ENCODE measurements at places on chromosomes 1 and 21.

DNA sequence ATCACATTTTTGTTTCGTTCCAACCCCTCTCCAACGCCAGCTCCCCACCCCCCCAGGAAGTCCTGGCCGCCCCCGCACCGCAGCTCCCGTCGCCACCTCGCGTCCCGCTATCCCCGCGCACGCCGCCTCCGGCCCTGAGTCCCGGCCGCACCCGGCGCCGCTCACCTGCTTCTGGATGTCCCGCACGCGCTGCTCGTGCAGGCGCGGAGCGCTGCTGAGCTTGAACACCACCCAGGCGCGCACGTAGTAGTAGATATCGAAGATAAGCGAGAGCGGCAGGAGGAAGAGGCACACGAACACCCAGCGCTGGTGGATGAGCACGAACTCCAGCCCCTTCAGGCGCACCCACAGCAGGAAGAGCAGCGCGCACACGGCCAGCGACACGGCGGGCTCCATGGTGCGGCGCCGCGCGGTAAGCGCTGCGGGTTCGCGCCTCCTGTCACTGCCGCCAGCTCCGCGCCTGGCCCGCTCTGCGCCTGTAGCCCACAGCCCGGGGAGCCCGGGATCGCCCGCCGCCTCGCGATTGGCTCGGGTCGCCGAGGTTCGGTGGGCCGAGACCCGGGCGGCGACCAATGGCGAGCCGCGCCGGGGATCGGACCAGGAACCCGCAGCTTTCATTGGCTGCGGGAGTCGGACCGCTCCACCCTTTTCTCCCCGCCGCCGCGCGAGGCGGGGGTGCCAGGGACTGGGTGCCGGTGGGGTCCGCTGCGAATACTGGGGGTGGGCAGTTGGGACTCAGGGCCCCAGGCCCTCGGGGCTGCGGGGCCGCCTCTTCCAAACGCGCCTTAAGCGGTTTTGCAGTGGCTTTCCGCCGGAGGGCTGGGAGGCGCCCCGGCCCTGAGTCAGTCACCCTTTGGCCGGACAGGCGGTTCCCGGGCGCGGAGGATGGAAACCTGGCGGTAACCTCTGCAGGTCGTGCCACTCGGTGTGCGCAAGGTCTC lies at the start of gene DHCR24:
Gene DHCR24, minus strand, starts transcription at position 472 of the 941 bp plus-strand sequence. Its CDS starts 76 bp downstream, at position 396.
- peak; percentile 76 for DNase-seq

DNA sequence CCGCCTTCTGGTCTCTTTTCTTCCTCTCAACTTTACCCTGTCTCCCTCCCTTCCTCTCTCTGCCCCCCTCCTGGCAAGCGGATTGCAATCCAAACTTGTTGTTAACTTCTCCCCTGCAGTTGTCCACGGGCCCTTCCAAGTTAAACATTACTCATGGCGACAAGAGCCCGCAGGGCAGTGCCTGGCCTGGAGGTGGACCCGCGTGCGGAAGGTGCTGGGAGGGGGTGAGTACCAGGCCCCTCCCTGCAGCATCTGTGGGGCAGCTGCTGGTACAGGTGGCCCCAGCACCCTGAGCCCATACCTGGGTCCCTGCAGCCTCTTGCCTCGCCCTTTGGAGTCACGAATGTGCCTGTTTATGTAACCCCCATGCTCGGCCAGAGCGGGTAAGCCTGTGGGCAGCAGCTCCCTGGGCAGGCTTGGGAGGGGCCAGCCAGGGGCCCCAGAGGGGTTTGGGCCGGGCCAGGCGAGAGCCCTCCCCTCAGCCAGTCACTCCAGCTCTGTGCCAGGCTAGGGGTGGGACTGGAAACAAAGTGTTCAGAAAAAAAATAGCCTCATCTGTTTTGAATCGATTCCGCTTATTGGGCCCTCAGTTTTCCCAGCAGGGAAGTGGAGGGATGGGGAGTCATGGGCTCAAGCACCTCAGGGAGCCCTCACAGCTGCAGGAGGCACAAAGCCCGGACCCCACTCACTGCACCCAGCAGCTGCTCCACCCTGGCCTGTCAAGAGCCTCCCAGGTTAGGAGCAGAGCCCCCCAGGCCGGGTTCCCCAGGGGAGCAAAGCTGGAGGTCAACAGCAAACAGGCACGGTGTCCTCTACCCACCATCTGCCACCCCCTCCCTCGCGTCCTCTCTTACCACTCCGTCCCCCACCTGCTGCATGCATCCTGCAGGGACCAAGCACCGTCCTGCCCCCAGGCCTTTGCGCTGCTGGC lies 14.0 kb upstream of the FAAP20 start:
- DNase-seq = no peak

DNA sequence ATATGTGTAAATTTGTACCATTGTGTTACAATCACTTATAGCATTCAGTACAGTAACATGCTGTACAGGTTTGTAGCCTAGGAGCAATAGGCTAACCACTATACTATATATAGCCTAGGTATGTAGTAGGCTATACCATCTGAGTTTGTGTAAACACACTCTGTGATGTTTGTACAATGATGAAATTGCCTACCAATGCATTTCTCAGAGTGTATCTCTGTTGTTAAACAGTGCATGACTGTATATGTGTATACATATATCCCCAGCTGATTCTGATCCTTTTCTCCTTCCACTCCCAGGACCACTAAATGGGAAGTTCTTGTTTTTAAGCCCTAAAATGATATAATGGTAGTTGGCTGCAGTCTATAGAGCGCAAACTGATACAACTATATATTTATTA lies 7.8 kb downstream of the GNPAT start:
- DNase-seq = no peak

DNA sequence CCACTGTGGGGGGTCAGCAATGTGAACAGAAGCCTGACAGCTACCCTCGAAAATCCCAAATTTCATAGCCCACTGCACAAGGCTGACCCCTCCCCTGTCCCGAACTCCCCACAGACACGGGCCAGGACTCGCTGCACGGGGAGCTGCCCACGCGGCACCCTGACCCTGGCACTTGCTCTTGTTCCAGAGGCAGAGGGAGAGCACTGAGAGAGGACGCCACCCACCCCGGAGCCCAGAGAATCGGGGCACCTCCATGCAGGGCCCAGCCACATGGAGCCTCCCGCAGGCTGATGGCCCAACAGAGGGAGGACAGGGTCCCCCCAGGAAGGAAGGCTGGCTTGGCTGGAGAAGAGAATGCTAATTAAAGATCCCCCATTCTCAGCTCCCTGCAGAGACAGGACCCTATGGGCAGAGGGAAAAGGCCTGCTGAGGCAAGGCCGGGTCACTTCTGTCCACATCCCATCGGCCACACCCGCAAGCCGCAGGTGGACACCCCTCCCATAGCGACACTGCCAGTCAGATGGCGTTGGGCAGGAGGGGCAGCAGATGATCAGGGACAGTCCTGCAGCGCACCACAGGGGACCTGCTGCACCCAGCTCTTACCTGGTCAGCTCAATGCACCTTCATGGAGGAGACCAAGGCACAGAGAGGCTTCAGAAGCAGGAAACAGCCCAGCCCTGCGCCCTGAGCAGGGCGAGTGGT lies 136.9 kb downstream of the NPHP4 start:
- DNase-seq = no peak

DNA sequence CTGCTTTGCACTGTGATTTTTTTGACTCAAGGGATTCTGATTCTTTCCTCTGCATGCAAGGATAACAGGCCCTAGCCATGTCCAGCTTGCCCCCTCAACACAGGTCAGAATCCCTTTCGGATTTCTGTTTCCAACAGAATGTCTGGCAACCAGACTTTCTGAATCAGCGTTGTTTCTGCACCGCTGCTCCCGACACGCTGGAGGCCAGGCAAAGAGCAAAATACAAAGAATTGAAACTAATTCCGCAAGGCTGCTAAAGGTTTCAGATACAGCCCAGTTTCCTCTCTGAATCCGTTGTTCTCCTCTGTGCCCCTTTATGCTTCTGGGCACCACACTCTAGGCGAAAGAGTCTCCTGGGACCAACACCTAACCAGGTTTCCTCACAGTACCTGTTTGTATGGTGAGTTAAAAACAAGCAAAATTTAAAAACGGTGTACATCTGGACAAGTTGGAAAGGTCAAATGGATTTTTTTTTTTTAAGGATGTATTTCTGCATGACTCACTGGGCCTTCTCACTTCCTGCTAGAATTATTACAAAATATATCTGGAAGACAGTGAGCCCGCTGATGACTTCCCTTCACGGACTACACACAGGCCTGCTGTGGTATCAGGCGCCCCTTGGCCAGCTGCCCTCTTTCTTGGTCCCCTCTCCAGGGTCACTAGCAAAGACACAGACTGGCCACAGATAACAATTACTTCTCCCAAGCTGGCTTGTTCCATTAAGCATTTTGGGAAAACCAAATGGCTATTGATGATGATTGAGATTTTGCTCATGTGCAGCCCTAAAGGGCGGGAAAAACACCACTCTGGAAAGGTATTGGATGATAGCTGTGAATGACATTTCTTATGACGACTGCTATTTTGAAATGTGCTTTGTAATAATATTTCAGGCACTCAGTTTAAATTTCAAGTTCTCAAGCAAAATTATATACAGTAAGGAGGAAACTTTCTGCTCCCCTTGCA lies 118.3 kb downstream of the TGFB2 start:
- DNase-seq = no peak

DNA sequence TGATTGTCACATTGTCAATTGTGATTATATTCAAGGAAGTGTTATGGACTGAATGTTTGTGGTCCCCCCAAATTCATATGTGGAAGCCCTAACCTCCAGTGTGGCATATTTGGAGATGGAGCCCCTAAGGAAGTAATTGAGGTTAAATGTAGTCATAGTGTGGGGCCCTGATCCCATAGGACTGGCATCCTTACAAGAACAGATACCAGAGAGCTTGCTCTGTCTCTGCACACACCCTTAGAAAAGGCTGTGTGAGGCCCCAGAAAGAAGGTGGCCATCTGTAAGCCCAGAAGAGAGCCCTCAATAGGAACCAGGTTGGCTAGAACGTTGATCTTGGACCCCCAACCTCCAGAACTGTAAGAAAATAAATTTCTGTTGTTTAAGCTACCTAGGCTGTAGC lies 28.1 kb downstream of the VANGL1 start:
- DNase-seq = no peak

DNA sequence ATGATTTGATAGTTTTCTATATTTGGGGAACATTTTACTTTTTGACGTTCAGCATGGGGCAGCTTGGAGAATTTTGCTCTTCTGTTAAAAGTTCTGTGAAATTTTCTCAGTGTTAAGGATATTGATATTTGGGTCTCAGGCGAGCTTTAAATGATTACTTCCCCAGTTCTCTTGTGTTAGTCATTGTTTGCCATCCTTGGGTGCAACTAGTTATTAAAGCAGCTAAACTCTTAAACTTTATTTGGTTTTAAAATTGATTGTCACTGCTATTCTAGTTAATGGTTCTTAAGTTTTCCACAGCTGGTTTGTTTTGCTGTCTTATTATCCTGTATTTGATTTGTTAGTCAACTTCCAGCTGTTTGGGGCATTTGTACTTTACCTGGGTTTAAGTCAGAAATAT lies 9.0 kb downstream of the COG2 start:
- no peak for DNase-seq

DNA sequence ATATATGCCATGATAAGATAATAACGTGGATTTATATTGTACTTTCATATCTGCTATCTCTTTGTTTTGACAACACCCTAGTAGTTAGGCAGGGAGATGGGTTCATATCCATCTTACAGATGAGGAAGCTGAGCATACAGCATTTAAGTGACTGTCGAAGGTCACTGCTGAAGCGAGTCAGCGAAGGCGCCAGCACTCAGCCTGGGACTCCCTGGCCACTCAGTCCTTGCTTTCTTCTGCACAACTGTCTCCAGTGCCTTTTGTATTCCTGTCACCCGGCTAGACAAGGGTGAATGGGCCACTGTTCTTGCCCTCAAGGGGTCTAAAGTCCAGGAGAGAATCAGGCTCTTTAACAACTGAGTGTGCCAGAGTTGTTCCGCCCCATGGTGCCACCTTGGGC lies 3.1 kb downstream of the ARHGEF10L start:
- DNase-seq = no peak

DNA sequence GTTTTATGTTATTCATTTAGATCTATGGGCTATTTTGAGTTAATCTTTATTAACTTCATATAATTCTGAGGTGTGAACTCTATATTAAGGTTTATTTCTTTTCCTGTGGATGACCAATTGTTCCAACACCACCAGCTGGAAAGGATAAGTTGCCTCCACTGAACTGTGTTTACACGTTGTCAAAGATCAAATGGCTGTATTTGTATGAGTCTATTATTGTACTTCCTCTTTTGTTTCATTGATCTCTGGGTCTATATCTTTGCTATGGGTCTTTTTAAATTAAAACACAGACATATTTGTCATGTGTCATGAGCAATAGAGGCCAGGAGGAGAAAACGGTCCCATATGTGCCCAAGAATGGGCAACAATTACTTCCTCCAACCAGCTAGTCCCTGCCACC lies 5.2 kb upstream of the MAB21L3 start:
- DNase-seq = no peak

DNA sequence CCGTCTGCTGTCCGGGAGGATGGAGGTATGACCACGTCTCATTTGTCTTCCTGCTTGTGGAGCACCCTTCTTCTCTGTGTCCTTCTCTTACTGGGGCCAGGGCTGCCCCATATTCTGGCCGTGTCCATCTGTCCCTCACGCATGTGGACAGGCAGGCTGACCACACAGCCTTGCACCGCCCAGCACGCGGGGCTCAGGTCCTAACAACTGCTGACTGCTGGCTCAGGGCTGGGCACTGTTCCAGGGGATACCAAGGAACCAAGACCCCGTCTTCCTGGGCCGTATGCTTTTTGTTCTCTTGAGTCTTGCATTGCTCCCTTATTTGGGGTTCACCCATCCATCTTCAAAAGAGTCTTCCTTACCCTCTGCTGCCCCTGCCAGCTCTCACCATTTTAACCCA lies 17.5 kb upstream of the SPSB1 start:
- DNase-seq = no peak

- no peak for DNase-seq
Observed at GRCh38 chr21:37845535-37845934, 70.7 kb downstream of the KCNJ6 start.

GRCh38 chr1:70914224-70914623 lies 133.4 kb downstream of the PTGER3 start:
- no peak for DNase-seq

DNA sequence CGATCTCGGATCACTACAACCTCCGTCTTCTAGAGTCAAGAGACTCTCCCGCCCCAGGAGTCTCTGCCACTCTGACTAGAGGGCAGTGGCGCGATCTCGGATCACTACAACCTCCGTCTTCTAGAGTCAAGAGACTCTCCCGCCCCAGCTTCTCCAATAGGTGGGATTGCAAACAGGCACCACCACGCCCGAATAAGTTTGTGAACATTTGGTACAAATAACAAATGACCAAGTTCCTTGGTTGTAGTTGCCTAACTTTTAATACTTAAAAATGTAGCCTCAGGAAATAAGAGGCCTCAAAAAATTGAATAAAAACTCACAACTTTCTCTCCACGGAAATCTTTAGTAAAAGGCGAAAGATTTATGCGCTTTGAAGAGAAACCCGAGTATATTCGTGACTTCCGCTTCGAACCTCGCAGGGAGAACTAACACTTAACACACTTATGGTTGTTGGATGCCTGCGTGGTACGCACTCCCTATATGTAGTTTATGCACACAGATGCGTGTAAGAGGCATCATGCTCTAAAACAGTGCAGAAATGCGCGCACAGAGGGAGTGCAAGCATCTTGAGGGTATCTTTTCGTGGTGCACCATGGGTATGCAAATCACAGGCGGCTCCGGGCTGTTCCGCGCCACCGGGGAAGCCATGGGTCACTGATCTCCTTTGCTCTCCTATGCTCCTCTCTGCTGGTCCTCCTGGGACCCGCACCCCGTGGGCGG lies 11.4 kb downstream of the BTBD19 start:
- DNase-seq = peak; percentile 87

GRCh38 chr1:226912587-226913176 lies 27.4 kb upstream of the COQ8A start:
- DNase-seq = peak; percentile 31

All from CD4-positive, alpha-beta T cell treated with Interleukin-12 subunit alpha and Interleukin-12 subunit beta, for 1 hour (primary cell).